Fibroblast of the aortic adventitia (primary cell): ENCODE measurements at places on chromosomes 7 and 10.
A peak's percentile ranks its signal among the peaks of the same experiment; 100 is the strongest.

DNA sequence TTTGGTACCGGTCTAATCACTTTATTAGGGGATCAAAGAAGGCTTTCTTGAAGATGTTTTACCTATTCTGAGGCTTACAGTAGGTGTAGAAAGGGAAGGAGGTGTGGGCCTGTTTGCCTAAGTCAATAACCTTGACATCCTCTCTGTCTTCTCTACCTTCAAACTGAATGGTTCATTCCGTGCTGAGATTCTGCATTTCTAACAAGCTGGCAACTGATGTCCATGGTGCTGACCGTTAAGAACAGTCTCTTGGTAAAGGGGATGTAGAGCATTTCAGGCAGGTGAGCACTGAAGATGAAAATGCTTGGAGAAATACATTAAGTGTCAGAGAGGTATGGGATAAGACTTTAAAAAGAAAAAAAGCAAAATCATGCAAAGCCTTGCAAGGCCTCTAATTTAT is 51.5 kb upstream of the DGKB start:
- no peak for DNase-seq

- peak; percentile 98 for DNase-seq
Measured at GRCh38 chr7:22589641-22590201, 89.7 kb upstream of the STEAP1B start.

GRCh38 chr7:27080844-27081436 is 14.9 kb downstream of the HOXA1 start:
- no peak for DNase-seq

- DNase-seq, result no peak
Measured at GRCh38 chr7:18357691-18358090, 137.9 kb upstream of the HDAC9 start.

DNA sequence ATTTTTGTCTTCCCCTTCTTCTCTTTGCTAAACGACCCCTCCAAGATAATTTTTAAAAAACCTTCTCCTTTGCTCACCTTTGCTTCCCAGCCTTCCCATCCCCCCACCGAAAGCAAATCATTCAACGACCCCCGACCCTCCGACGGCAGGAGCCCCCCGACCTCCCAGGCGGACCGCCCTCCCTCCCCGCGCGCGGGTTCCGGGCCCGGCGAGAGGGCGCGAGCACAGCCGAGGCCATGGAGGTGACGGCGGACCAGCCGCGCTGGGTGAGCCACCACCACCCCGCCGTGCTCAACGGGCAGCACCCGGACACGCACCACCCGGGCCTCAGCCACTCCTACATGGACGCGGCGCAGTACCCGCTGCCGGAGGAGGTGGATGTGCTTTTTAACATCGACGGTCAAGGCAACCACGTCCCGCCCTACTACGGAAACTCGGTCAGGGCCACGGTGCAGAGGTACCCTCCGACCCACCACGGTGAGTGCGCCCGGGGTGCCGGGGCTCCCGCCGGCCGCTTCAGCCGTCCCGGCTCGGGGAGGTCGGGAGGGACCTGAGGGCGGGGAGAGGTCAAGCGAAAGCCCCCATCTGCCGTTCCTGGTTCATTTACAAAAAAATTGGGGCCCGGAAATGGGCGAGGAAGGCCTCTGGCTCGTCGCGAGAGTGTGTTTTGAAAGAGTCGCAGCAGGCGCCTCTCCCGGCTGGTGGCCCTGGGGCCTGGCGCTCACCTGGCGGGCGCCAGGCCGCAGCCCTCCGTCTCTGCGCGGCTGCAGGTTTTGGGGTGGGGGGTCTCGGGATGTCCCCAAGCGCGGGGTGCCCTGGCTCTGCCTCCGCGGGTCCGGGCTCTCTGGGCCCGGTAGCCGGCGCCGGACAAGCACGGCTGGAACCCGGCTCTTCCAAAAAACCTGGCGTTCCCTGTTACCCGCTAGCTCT is 1.2 kb downstream of the GATA3 start:
- no peak for DNase-seq

DNA sequence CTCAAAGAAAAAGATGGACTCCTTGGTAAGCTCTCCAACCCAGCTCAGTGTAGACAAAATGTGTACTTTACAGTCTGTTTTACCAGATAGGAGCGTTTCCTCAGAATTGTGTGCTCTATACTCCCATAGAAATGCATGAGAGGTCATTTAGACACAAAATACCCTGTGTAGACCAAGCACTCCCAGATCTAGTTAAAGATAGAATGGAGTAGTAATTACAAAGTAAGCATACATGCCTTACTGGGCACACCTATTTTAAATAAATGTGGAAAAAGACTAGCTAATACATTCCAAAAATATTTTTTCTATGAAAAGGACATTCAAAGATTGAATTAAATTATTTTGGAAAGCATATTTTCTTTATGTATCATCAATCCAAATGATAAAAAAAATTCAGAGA is 271.9 kb upstream of the DGKB start:
- peak; percentile 5 for DNase-seq

- DNase-seq, result peak; percentile 32
Measured at GRCh38 chr7:106590209-106590816, 70.6 kb downstream of the CCDC71L start.

- peak; percentile 51 for DNase-seq
Measured at GRCh38 chr10:95655571-95656290, 780 bp downstream of the ALDH18A1 start.

DNA sequence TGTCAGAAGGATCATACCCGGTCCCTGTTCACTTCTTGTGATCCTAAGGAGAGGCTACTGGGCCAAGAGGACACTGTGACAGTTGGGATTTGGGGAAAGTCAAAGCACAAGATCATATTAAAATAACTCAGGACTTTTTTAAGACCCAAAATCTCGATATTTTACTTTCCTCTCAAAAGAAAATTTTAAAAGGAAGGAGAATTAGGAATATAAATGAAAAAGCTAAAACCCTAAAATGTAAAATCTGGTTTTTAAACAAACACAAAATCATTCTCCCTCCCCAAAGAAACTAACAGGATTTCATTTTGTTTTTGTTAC is 36.4 kb downstream of the ALOX5 start:
- no peak for DNase-seq

DNA sequence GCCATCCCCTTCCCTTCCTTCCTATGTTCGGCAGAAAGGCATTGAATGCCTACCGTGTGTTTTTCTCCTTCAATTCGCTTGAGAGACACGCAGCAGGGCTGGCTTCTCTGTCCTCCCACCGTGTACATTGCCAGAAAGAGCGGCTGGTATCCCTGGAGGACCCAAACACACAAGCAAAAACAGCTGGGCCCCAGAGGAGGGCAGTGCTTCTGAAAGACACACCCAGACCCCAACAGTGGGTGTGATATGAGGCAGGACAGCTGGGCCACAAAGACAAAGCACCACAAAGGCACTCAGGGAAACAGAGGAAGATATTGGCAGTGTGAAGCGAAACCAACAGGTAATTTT is 133.1 kb upstream of the SH2B2 start:
- no peak for DNase-seq

- no peak for DNase-seq
Measured at GRCh38 chr10:14774797-14775196, at the start of gene FAM107B. Gene FAM107B (minus strand): TSS chr10:14774897. CDS start chr10:14774663, 234 bp downstream.

DNA sequence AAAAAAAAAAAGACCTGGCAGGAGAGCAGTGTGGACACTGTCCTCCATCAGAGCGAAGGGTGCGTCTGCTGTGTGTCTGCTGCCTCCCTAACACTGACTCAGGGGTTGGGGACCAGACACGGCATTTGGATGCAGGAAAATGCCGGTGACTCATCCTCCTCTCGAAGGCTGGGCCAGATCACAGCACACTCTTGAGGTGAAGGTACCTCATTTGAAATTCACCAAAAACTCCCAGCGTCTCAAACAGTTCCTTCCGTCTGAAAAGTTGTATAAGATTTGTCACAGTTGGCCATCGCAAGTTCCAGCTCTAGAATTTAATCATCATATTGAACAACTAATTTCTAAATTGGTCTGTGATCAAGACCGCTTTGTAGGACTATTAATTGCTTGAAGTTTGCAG is 118.1 kb upstream of the LYZL2 start:
- peak; percentile 43 for DNase-seq

- no peak for DNase-seq
Measured at GRCh38 chr10:76114581-76115001, 683.2 kb downstream of the LRMDA start.

GRCh38 chr10:69092959-69093850 is 5.3 kb downstream of the SRGN start:
- peak; percentile 94 for DNase-seq

DNA sequence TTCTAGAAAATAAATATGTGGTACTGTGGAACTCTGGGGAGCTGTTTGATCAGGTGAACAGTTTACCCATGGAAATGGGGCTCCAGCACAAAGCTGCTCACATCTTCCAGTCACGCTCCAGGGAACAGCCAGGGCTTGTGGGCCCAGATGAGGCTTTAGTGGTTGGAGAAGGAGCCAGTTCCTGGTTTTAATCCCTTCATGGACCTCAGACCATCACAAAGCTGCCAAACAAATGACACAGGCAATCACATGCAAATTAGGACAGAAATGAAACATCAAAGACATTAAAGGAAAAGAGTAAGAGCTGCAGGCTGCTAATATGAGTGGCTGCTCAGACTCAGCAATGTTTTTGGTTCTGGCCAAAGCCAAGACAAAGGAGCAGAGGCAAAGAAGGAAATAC is 2.2 kb upstream of the ATP6V0E2 start:
- DNase-seq, result no peak

GRCh38 chr10:119005362-119006043 is 24.0 kb upstream of the NANOS1 start:
- no peak for DNase-seq

DNA sequence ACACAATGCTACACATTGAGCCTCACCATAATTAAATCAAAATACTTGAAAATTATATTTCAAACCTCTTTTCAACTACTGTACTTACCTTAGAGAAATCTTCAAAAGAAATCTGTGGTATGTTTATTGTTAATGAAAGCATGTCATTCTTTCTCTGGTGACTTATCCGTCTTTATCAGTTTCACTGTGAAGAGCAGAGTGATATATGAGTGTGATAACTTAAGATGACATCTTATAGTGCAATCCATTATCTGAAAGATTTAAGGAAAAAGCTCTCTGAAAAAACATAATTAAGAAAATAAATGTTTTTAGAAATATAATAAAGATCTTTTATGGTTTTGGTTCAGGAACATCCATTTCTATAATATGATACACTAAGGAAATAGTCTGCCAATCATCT is 911.6 kb upstream of the C7orf33 start:
- DNase-seq, result no peak

DNA sequence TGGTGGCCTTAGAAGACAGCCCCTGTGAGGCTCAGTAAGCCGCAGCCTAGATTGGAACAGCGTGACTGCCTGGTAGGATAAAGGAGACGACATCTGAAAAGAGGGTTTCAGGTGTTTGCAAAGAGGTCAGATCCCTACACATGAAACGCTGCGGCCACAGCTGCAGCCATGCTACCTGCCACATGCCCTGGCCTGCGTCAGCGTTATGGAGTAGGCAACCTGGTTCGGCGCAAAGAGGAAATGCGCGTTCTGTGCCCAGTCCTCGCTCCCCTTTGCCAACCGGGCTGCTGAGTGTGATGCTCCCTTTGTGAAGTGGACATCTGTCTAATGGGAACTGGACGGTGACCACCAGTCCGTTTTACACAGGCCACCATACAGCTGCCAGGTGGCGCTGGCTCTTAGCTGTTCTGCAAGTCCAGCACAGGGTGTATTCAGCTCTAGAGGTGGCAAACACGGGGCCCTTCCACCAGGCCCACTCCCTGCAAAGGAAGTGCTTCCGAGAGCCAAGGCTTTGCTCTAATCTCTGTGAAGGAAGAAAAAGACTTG is 160.3 kb downstream of the CELF2 start:
- DNase-seq, result no peak

DNA sequence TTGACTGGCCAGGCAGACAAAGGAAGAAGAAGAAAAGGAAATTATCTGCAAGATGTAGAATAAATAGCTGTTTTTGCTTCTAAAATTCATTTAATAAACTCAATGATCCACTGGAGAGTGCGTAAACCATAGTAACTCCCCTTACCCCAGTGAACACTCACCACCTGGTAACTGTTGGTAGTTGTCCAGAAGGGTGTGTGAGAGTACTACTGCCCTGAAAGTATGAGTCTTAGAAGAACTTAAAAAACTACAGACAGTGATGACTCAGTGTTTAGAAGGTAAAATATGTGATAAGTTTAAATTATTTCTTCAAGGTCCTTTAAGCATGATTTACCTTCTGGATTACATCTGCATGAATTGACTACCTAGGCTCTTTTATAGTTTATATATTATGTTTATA is 53.0 kb upstream of the SEMA3A start:
- DNase-seq, result peak; percentile 62

DNA sequence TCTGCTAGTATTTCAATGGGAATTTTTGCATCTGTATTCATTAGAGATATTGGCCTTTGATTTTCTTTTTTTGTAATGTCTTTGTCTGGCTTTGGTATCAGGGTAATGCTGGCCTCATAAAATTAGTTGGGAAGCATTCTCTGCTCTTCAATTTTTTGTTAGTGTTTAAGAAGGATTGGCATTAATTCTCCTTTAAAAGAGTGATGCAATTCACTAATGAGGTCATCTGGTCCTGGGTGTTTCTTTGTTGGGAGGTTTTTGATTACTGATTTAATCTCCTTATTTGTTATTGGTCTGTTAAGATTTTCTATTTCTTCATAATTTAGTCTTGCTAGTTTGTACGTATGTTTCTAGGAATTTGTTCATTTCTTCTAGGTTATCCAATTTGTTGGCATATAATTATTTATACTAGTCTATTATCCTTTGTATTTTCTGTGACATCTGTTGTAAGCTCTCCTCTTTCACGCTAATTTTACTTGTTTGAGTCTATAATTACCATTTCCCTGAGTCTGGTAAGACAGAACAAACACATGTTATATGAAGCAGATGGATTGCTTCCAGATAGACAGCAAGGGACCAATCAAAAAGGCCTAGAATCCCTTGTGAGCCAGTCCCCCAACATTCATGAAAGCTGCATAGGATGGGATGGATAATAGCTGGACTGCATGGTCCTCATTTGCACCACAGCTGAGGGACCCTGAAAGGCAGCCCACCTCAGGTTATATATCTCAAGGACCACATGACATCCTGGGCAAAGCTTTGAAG is 54.4 kb downstream of the MTPAP start:
- no peak for DNase-seq

DNA sequence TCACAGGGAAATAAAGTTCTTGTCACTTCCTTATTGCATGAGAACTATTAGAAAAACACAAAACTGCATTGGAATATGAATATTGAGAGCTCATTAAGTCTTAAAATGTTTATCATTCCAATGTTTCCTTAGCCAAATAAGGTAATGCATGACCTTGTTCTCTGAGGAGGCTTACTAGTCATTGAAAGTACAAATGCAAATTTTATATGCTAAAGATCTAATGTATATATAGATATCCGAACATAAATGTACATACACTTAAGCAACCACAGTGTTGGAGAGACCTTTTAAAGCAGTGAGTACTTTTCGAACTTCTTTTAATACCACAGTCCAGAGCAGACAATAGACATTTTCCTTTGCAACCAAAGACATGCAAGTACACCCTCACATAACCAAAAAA is 96.1 kb downstream of the RELN start:
- no peak for DNase-seq

GRCh38 chr7:49037346-49038210 is 113.2 kb downstream of the CDC14C start:
- no peak for DNase-seq

DNA sequence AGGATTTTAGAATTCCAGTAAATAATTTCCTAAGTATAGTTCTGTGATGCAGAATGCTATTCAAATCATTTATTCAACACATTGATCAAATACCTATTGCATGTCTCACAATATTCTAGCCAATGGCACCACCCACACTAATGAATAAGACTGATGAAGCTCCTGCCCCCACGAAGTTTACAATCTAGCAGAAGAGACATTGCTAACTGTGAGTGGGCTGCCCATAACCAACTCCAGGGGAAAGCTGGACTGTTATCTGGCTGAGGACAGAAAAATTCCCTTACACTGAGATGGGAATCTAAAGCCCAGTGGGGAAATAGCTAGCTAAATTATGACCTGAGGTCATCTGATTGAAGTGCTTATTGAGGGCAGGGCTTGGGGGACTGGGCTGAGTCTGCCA is 128.8 kb upstream of the LYZL2 start:
- DNase-seq, result peak; percentile 62
